ENCODE measurements at places on chromosomes 4 and X.

- DNase-seq, result no peak
These were observed 74.4 kb upstream of the NAP1L2 start for GRCh38 chrX:73289039-73289438.

GRCh38 chr4:3096202-3096601 lies 21.7 kb downstream of the HTT start:
- DNase-seq, result no peak

DNA sequence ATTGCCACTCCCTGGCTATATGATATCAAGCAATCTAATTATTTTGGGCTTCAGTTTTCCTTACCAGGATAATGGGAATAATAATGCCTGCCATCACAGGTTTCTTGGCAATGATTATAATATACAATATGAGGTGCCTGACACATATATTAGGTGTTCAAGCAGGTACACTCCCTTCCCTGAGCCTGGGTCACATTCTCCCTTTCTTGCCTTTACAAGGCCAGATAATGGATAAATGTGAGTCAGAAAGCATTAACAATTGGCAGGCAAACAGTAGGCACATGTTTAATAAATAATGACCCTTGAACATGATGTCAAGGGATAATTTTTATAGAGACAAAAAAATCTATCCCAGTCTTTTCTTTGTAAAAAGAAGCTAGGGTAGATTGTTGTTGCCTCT lies 17.2 kb downstream of the NDP start:
- no peak for DNase-seq

- DNase-seq, result no peak
These were observed 169.9 kb upstream of the HS3ST1 start for GRCh38 chr4:11598591-11598990.

GRCh38 chr4:118224243-118224829 lies 128.5 kb downstream of the PRSS12 start:
- peak; percentile 5 for DNase-seq

DNA sequence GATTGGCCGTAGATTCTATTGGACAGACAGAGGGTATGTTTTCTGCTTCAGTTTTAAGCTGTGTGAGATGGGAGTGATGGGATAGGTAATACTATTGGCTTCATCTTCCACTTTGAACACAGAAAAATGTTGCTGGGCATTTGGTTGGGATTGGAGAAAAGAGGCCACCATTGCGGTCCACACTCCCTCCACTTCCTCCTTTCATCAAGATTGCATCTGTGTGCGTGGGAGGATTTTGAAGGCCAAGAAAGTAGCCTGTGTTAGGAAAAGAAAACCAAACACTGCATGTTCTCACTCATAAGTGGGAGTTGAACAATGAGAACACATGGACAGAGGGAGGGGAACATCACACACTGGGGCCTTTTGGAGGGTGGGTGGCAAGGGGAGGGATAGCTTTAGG lies 56.4 kb downstream of the EGF start:
- no peak for DNase-seq

- DNase-seq, result no peak
These were observed 4.5 kb upstream of the MAGEA11 start for GRCh38 chrX:149707147-149707901.

- no peak for DNase-seq
These were observed 243.2 kb upstream of the BMP3 start for GRCh38 chr4:80787306-80787705.

DNA sequence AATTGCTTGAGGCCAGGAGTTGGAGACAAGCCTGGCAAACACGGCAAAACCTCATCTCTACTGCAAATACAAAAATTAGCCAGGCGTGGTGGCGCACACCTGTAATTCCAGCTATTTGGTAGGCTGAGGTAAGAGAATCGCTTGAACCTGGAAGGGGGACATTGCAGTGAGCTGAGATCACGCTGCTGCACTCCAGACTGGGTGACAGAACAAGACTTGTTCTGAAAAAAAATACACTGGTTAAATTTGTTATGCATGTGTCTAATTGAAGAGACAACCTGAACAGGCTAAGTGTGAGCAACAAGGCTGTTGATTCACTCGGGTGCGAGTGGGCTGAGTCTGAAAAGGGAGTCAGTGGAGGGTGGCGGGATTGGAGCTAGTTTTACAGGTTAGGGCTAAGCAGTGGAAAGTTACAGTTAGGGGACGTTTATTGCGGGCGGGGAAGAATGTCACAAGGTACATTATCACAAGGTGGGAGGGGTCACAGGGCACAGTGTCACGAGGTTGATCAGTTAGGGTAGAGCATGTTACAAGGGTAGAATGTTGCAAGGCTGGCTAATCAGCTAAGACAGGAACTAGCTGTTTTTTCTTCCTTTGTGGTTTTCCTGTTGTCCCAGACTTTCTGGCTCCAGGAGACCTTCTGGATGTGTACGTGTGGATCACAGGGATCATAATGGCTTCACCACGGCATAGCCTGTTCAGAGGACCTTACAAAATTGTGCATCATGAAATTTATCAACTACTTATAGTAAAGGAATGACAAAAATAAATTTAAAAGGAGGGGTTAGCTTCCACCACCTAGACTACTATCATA lies 115.8 kb downstream of the NAA11 start:
- DNase-seq, result no peak

GRCh38 chr4:183823434-183823833 lies 81.7 kb upstream of the STOX2 start:
- no peak for DNase-seq

GRCh38 chr4:177225605-177226004 lies 84.1 kb upstream of the NEIL3 start:
- DNase-seq, result no peak

GRCh38 chr4:86472377-86473019 lies 112.6 kb upstream of the MAPK10 start:
- no peak for DNase-seq
